Stomach (tissue), 19 donors: ENCODE measurements at places on chromosomes 16 and 17. TPM values are rescaled to one million over a fixed set of nuclear protein-coding genes. Genes with fewer than 3 reads are reported as not detected.

DNA sequence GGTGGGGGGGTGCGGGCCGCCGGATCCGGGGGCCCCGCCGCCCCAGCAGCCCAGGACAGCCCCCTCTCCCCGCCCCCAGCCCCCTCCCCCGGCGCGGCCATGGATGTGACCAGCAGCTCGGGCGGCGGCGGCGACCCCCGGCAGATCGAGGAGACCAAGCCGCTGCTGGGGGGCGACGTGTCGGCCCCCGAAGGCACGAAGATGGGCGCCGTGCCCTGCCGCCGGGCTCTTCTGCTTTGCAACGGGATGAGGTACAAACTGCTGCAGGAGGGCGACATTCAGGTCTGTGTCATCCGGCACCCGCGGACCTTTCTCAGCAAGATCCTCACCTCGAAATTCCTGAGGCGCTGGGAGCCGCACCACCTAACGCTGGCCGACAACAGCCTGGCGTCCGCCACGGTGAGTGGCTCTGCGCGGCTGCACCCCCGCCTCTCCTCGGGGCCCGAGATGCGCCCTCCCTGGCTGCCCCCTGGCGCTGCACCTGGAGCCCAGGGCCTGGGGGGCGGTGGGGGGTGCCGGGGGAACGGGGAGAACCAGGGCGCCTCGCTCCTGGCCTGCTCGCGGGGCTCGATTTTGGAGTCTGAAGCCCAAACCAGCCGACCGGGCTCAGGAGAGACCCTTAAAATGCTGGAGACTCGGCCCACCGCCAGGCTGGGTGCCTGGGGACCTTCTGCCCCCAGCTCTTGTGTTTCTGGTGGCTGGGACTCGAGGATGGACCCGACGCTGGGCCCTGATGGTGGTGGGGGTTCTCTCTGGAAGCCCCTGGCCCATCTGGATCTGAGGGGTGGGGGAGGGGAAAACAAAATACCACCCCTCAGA is 744 bp downstream of the CMIP start:
- peak; percentile 58 for DNase-seq
- no peaks in the 10 kb centered on the region for H3K36me3 ChIP-seq
- peaks cover 60% of the 10 kb centered on the region for H3K4me1 ChIP-seq
- H3K4me3 ChIP-seq, result peak overlapping the region; percentile 95
- H3K27me3 ChIP-seq, result no peaks in the 10 kb centered on the region

DNA sequence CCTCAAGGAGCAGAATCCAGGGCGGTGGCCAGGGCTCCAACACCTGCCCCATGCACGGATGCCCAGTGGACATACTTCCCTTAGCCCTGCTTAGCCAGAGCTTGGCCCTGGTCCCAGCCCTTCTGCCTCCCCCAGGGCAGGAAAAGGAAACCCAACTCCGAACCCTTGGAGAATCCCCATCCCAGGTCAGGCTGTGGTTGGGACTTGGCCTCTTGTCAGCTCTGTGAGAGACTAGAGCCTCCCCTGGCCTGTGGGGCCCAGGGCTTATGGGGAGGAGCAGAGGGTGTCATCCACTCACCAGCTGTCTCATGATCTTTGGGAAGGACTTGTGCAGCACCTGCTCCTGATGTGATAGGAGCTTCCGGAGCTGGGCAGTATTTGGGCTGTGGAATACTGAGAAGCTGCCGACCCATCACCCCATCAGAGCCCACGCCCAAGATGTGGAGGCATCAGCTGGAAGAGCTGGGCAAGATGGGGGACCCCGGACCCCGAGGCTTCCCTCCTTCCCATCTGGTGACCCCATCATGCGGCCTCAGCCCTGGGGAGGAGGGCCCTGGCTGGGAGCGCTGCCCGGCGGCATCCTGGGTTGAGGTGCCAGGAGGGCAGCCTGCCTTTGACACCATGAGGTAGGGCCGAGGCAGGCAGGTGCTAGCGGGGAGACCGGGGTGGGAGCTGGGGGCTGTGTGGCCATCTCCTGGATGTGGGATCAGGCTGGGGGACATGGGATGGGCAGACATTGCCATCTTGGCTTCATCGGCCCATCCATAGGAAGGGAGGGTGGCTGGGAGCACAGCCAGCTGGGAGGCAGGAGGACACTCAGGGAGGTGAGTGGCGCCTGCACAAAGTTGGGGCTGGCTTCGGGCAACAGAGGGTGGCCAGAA is 45.1 kb downstream of the TNFRSF13B start:
- no peak overlapping the region for H3K27ac ChIP-seq

The HCRT gene
- total RNA-seq, result not detected

DNA sequence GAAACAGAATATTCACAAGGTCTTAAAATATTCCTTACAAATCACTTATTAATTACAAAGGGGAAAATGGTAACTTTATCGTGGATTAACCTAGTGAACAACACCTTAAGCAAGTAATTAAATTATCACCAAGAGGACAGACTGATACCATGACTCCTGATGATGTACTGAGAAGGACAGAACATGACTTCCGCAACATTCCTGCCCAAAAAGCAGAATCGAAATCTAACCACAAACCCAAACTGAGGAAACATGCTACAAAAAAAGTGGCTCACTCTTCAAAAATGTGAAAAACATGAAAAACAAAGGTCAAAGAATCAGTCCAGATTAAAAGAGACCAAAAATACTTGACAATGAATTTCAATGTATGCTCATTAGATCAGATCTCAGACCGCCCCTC is 151.5 kb downstream of the AATF start:
- H3K27me3 ChIP-seq, result no peaks in the 10 kb centered on the region
- H3K4me1 ChIP-seq, result no peaks in the 10 kb centered on the region
- H3K4me3 ChIP-seq, result no peak overlapping the region
- no peak overlapping the region for H3K27ac ChIP-seq
- peaks cover 58% of the 10 kb centered on the region for H3K36me3 ChIP-seq
- DNase-seq, result no peak

GRCh38 chr16:50711862-50712559 is 18.6 kb downstream of the NOD2 start:
- no peaks in the 10 kb centered on the region for H3K27me3 ChIP-seq
- H3K36me3 ChIP-seq, result no peaks in the 10 kb centered on the region
- H3K4me1 ChIP-seq, result no peaks in the 10 kb centered on the region
- no peak for DNase-seq

- no peak overlapping the region for H3K27ac ChIP-seq
- no peaks in the 10 kb centered on the region for H3K27me3 ChIP-seq
- no peaks in the 10 kb centered on the region for H3K4me1 ChIP-seq
- H3K36me3 ChIP-seq, result no peaks in the 10 kb centered on the region
These were observed 33.5 kb downstream of the KCNJ2 start for GRCh38 chr17:70202840-70203239.

DNA sequence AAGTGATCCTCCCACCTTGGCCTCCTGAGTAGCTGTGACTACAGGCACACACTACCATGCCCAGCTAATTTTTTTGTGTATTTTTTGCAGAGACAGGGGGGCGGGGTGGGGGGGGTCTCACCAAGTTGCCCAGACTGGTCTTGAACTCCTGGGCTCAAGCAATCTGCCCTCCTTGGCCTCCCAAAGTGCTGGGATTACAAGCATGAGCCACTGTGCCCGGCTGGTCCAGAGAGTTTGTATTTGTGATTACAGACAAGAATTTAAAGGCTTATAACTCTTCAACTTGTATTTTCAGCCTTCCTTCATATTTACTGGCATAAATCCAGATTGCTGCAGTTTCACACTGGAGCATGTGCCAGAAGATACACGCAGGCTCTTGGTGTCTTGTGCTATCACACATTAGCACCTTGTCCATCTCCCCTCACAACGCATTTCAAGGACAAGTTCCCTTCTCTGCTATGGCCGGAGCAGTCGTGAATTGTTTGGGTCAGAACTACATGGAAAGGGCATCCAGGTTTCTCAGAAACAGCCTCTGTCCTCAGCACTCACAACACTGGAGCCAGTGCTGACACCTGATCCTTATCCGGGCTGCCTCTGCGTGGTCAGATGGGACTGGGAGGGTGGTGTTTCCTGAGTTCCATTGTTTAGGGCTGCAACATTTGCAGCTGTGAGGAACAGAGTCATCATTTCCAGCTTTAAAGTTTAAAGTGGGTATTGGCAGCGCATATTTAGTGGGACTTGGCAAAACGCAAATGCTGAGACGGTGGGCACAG is 28.1 kb downstream of the WSCD1 start:
- no peaks in the 10 kb centered on the region for H3K4me1 ChIP-seq
- H3K36me3 ChIP-seq, result no peaks in the 10 kb centered on the region
- H3K4me3 ChIP-seq, result no peak overlapping the region
- peak; percentile 55 for DNase-seq
- no peaks in the 10 kb centered on the region for H3K27me3 ChIP-seq
- H3K27ac ChIP-seq, result peak overlapping the region; percentile 38

The SEZ6 gene
- total RNA-seq, result 2.2 TPM

The TP53TG3 gene
- not detected for total RNA-seq

The ZG16 gene
- not detected for total RNA-seq

DNA sequence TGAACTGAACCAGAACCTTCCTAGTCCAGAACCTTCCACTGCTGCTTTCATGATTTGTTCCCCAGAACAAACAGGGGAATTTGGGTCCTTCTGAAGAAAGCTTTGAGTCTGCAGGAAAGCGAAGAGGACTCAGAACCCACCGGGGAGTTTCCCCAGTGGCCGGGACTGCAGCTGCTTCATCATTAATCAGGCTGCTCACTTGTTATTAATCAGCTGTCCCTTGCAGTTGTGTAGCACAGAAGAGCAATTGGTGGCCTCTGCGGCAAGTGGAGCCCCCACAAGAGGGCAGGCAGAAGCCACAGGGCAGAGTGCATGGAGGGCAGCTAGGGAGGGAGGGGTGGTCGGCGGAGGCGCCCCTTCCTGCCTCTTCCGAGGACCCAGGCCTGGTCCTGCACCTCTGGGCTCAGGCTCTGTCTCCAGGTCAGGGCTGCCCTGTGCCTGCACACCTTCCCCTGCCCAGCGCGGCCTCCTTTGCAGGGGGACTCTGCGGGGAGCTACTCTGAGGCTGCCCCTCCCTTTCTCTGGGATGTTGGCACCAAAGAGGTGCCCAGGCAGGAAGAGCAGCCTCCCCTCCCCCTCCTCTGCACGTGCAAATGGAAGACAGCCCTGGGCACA is 6.9 kb downstream of the CCL17 start:
- H3K4me1 ChIP-seq, result no peaks in the 10 kb centered on the region
- H3K36me3 ChIP-seq, result no peaks in the 10 kb centered on the region
- H3K27ac ChIP-seq, result no peak overlapping the region
- DNase-seq, result no peak
- H3K27me3 ChIP-seq, result no peaks in the 10 kb centered on the region

- no peaks in the 10 kb centered on the region for H3K27me3 ChIP-seq
- peak overlapping the region; percentile 54 for H3K4me3 ChIP-seq
- peak; percentile 77 for DNase-seq
- peaks cover 79% of the 10 kb centered on the region for H3K4me1 ChIP-seq
- H3K27ac ChIP-seq, result peak overlapping the region; percentile 98
- peaks cover 24% of the 10 kb centered on the region for H3K36me3 ChIP-seq
These were observed 400 bp downstream of the HCFC1R1 start for GRCh38 chr16:3023415-3023668.

- H3K27me3 ChIP-seq, result no peaks in the 10 kb centered on the region
- DNase-seq, result no peak
- peaks cover 13% of the 10 kb centered on the region for H3K4me1 ChIP-seq
- H3K27ac ChIP-seq, result no peak overlapping the region
These were observed 22.2 kb upstream of the ALKBH5 start for GRCh38 chr17:18161207-18162145.

The ITGAL gene
- 7.7 TPM for total RNA-seq

GRCh38 chr17:75689441-75689873 is 22.3 kb downstream of the SAP30BP start:
- no peaks in the 10 kb centered on the region for H3K27me3 ChIP-seq
- peak overlapping the region; percentile 89 for H3K27ac ChIP-seq

The TAOK1 gene
- 50.1 TPM for total RNA-seq

DNA sequence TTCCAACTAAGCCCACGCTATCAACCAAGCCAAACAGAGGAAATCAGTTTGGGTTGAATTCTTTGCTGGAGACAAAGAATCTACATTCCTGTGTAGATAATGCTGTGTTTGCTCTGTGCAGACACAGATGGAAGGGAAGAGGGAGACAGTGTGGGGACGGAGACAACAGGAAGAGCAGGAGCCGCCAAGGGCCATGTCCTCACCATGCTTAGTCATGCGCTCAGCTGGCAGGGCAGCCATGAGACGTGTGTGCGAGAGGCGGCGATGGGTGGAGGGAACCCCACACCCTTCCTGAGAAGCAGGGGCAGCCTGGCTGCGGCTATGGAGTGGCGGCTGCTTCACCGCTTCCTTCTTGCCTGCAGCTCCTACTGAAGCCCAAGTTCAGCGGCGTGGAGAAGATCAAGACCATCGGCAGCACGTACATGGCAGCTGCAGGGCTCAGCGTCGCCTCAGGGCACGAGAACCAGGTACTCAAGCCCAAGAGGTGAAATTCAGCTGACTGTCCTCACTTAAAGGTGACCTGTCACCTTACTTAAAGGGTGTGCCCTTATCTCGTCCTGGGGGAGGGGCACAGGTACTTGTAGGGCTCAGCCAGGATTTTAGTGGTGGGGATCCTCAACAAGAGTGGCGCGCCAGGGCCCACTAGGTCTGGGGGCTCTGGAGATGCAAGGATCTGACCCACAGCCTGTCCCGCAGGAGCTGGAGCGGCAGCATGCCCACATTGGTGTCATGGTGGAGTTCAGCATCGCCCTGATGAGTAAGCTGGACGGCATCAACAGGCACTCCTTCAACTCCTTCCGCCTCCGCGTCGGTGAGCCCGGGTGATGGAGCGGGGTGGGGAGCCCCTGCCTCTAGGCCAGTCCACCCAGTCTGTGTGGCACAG is 47.5 kb downstream of the ADCY7 start:
- peaks cover 26% of the 10 kb centered on the region for H3K4me1 ChIP-seq
- H3K27me3 ChIP-seq, result no peaks in the 10 kb centered on the region
- peaks cover 81% of the 10 kb centered on the region for H3K36me3 ChIP-seq
- H3K4me3 ChIP-seq, result no peak overlapping the region
- H3K27ac ChIP-seq, result no peak overlapping the region

DNA sequence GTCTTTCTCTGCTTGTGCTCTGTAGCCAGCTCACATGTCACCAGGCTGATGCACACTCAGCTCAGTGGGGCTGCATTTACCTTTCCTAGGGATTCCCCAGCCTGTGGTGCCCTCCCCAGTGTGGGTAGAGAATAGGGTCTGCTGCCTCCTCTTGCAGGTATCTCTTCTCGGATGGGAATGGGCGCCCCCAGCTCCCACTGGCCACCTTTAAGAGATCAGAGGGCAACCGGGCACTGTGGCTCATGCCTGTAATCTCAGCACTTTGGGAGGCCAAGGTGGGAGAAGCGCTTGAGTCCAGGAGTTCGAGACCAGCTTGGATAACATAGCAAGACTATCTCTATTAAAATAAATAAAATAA is 3.3 kb downstream of the XYLT2 start:
- H3K36me3 ChIP-seq, result peaks cover 28% of the 10 kb centered on the region
- peak overlapping the region; percentile 89 for H3K27ac ChIP-seq
- H3K4me3 ChIP-seq, result peak overlapping the region; percentile 76
- no peaks in the 10 kb centered on the region for H3K27me3 ChIP-seq
- no peak for DNase-seq

DNA sequence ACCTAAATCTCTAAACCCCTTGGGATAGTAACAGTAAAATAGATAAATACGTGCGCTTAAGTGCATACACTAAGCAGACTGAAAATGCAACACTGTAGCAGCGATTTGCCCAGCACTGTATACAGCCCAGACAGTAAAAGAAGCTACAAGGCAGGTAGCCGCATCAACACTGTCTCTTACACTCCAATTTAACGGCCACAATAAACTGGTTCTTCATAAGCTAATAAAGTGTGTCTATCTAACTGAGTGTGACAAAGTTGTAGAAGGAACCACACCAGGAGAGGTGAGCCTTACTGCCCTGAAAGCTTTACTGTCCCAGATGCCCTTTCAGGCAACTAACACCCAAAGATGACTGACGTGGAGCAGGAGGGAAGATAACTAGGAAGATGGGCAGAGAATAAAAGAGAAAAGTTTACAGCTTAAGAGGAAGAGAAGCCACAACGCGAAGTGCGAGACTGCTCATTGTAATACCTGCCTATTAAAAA is 847 bp downstream of the ZDHHC7 start:
- H3K27me3 ChIP-seq, result no peaks in the 10 kb centered on the region
- H3K4me3 ChIP-seq, result peak overlapping the region; percentile 65
- H3K36me3 ChIP-seq, result no peaks in the 10 kb centered on the region
- DNase-seq, result no peak
- H3K27ac ChIP-seq, result peak overlapping the region; percentile 97

The SLFN13 gene
- 2.9 TPM for total RNA-seq
